GM04503 (cell line): ENCODE measurements at places on chromosomes 4 and X.

DNA sequence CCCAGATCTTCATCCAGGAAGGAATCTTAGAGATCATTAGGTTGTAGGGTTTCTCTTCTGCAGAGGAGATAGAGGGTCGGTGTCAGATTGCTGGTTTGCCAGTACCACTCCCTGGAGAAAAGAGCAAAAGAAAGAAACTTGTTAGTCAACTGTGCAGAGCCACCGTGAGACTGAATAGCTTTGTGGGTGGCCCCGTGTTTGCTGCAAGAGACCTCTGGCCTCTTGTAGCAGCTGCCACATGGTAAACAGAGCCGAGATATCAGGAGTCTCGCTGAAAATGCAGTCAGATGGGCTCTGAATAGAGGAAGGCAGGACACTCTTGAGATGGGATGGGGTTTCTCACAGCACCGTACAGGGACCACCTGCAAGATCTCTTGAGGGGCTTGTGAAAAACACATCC lies 149.7 kb downstream of the PTTG2 start:
- DNase-seq: no peak

DNA sequence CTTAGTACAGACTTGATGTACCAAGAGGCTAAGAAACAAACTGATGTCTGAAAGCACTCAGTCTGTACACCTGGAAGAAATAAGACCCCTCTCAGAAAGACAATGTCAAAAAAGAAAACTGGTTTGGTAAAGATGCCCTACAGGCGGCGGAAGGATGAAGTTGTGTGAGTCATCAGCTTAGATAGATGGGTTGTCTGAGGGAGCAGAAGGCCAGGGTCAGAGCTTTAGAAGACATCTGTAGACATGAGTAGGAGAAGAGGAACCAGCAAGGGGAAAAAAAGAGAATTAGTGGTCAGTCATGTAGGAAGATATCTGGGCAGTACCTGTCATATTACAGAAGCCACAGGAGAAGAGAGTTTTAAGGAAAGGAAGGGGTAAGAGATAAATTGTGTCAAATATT lies 8.3 kb downstream of the SRPX2 start:
- no peak for DNase-seq

DNA sequence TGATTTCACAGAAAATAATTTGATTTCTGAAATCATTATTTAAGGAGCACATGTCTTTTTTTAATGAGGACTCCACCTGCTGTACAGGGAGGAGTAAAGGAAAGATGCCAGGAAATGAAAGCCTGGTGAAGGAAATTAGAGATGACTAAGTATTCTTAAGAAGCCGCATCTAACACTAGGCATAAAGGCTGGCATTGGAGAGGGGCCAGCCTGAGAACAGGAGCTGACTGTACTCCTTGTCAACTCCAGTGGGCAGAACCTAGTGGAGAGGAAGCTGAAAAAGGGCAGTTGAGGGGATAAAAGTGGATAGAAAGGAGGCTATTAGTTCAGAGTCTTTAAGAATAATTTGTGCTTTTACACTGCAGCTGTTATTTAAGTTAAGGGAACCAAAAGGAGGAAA lies 393.0 kb downstream of the PPP1R2C start:
- no peak for DNase-seq

- DNase-seq: no peak
Observed at GRCh38 chr4:2077537-2078460, 18.7 kb downstream of the NAT8L start.

DNA sequence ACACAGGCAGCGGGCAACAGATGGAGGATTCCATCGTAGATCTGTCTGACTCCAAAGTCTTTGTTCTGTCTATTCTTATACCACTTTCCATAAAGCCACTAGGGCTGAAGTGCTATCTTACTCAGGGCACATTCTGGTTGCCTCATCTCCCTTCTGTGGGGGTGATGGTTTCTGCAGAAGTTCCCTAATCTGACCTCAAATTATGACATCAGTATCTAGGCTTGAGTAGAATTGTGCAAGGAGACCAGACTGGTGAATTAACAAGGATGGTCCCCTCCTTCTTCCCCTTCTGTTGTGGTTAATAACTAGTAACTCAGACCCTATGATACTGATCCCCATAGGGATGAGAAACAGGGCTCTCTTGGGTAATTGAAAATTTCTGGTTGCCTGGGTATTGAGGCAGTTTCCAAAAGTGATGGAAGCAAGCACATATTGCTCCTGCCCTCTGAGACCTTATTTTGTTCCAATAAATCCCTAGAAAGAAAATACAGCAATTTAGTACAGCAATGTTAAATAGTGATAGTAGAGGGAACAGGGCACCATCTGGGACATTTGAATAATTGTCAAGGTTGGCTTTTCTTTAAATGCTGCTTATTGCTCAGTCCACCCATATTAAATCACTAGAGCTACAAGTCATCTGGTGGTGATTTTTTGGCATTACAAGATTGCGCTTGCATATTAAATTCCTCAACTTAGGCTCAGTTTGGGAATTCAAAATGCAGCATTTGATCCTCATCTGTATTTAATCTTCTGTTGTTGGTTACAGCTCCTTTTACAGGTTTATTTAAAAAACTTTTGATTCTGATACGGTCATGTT lies 57.3 kb upstream of the AP1S2 start:
- DNase-seq: no peak
